Activated T-cell treated with anti-CD3 and anti-CD28 coated beads, Interleukin-2, amount 50 U/mL, for 24 hours (primary cell): ENCODE measurements at places on chromosomes 6 and 20.

GRCh38 chr20:34517114-34517505 lies 888 bp downstream of the DYNLRB1 start:
- DNase-seq: no peak

GRCh38 chr6:68572525-68572924 lies 62.6 kb upstream of the ADGRB3 start:
- no peak for DNase-seq

DNA sequence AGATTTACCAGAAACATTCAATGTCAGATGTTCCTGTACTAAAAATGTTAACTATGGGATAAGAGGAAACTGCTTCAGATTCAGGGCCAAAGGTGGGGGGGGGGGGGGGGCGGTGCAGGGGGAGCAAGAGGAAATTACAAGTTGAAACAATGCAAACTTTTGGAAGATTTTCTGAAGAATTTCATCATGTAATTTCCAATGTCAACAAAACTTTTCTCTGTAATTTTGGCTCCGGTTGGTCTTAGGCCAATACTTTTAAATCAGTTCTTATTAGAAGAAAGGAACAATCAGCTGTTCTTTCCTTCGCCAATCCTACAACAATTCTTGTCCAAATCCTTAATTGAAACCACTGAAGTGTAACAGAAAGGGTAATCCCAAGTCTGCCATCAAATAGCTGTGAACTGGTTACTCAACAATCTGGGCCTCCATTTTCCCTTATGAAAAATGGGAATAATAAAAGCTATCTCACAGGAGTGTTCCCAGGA lies 13.1 kb downstream of the UQCC1 start:
- DNase-seq: no peak

DNA sequence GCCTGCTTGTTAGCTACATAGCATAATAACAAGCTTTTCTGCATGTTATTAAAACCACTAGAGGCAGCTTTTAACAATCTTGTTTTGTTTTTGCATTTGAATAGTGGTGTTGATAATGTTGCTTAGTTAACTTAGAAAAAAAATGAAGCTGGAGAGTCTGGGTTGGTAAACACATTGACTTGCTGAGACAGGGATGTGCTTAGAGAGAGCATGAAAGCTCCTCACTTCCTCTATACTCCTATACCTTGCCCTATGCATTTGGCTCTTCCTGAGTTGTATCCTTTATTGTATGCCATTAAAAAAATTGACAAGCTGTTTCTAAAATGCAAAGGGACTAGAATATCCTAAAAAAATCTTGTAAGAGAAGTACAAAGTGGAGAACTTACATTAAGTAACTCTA lies 13.6 kb downstream of the FAM83B start:
- DNase-seq: no peak

- no peak for DNase-seq
Observed at GRCh38 chr6:98871057-98871456, 36.7 kb downstream of the POU3F2 start.

DNA sequence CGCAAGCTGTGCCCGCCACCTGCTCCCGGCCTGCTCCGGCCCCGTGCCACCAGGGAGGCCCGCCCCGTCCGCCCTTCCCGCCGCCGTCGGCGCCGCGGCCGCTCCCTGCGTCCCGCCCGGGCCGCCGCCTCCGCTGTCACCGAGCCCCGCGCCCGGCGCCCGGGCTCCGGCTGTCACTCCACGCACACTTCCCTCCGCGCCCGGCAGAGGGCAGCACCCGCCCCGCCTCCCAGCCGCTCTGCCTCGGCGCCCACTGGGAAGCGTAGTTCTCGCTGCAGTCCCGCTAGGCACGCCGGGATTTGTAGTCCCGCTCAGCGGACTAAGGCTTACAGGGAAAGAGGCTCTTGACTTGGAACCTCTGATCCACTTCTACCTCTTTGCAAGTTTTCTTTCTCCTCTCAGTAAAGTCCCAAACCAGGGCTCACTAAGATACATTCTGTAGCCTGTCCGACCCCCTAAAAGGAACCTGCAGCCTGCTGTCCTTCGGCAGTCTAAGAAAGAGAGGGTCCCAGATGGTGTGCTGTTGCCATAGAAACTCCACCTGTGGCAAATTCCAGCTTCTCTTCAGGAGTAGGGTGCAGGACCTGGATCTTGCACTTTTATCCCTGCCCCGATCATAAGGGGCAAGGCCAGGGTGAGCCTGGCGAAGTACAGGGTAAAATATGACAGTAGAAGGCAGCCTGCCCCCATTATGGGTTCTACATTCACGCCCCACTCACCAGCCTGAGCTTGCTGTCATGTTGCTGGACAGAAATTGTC lies at the start of gene TFEB:
TSS of gene TFEB (minus strand) at position 182 of the 759 bp plus-strand sequence. CDS start 44,395 bp downstream, outside the sequence.
- DNase-seq: peak; percentile 98

GRCh38 chr6:84508981-84509380 lies 255.4 kb downstream of the TBX18 start:
- no peak for DNase-seq
